ENCODE measurements at places on chromosomes 2 and 18.

DNA sequence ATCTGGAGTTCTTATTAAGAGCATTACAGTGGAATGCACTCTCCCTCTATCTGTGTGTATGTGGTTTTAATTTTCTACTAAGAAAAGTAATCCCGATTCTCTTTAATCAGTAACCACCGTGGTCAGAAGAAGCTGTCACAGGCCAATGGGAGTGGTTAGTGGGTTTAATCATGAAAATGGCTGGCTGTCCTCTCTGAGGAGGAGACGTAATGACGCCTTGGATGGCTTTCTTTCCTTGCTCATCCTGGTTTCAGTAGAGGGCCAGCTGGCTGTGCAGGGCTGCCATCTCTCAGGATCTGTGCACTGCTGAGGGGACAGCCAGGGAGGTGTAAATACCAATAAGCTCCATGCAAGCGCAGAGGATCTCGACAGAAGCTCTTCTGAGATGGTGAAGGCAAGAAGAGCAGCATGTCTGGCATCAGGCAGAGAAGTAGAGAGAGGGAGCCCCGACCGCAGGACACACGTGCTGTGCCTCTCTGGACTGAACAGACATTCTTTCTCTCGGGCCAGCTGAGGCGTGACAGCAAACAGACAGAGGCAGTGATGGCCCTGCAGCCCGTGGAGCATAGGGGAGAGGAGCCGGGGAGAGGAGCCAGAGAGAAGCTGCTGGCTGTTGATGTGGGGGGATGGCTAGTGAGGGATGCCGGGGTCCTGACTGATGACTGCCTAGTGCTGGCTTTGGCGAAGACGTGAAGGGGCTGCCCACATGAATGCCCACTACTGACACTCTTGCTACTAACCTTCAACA lies 65.1 kb upstream of the DAPL1 start:
- no peak for DNase-seq

DNA sequence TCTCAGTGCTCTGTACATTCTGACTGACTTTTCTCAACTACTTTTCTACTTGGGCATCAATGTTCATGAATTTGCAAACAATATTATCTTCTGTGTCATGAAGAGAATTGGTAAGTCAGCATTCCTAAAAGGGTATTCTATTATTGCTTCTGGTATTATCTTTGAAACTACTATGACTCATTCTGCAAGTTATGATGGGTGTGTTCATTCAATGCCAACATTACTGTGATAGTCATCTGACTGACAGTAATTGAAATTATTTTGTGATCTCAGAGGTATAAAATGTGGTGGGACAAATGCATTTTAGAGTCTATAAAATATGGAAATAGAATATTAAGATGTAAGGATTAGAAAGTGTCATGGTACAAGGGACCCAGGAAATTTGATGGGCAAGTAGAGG lies 736.0 kb upstream of the CELF4 start:
- peak; percentile 84 for DNase-seq

- no peak for DNase-seq
These were observed 216.7 kb downstream of the TMEM163 start for GRCh38 chr2:134502104-134502503.

DNA sequence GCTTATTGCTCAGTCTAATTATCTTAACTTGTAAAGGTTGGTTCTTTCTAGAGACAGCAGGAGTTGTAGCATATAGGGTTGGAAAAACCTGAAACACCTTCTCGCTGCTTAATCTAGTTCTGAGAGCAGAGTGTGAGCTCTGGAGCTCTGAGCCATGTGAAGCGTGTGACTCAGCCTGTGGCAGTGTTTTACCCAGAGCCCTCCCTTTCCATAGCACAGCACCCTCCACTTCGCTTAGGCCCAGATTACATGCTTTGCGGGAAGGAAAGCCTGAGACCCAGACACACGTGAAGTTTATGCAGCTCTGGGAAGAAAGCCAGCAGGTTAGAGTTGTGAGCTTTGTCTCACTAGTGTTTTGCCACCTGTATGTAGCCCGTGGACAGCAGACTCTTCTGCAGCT lies 74.5 kb downstream of the INPP4A start:
- DNase-seq, result no peak

DNA sequence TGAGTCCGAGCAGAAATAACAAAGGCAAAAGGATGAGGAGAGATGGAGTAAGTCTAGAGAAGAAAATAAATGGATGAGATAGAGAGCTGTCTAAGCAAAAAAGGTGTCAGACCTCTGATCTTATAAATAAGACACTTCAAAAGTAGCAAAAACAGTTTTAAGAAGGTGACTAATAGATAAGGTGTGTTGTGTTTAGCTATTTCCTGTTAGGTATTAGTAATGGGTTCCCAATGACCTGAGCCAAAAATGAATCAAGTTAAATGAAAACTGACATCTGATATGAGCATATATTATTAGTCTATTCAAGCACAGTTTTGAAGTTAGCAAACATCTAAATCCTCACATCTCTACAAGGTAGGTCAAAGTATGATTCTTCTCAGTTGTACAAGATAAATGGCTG lies 10.6 kb downstream of the SUPT7L start:
- DNase-seq, result peak; percentile 91

Measured in bronchial epithelial cell (primary cell).